ENCODE measurements at places on chromosomes 3 and 15.

DNA sequence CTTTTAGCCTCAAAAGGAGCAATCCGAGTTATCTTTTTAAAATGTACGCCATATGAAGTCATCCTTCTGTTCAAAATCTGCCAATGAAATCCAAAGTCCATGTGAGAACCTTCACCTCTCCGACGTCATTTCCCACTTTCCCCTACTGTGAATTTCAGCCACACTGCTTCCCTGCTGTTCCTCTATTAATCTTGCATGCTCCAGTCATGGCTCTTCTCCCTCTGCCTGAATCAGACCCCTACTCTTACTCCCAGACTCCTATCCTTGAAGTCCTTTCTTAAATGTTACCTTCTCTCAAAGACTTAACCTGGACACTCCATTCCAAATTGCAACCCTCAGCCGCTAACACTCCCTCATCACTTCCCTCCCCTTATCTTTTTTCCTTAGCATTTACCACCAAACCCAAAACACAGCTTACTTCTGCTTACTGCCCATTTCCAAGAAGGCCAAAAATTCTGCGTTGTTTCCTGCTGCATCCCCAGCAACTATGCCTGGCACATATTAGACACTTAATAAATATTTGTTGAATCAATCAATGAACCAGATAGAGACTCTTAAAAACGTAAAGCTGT lies 1.2 kb downstream of the NKIRAS1 start:
- no peak for DNase-seq

DNA sequence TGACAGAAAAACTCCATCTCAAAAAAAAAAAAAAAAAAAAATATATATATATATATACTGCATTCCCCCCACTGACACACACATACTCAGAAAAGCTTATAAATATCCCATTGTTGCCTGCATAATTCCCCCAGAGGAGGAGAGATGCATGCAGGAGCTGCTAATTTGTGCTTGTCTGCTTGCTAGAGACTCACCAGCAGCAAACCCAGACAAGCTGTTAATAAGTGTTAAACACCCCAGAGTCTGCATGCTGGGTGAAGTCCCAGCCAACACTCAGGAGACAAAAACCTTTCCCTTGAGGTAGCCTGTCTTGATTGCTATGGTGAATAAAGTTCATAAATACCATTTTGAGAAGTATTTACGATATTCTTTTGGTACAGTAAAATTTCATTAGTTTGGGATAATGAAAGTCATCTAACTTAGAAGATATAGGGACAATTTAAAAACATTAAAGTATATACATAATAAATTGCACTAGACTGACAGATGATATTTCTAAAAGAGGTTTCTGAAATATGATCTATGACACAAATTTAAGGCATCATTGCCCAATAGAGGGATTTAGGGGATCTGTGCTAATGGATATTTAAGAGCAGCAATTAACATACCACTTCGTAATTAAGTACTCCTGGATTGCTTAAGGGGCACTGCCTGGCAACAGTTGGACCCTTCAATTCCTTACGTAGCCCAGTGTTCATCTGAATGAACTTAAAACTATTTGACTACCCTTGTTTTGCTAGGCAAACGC lies 400.0 kb upstream of the C2CD4B start:
- no peak for DNase-seq

DNA sequence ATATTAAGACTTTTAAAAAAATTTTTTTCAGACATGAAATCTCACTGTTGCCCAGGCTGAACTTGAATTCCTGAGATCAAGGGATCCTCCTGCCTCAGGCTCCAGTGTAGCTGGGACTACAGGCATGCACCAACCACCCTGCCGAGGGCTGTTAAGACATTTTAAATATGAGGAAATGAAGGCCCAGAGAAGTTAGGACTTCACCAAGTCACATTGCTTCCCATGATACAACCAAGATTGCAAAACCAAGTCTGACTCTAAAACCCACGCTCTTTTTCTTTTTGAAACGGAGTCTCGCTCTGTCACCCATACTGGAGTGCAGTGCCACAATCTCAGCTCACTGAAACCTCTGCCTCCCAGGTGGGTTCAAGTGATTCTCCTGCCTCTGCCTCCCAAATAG lies 28.0 kb downstream of the PTPN9 start:
- DNase-seq, result no peak

- DNase-seq, result no peak
Observed at GRCh38 chr15:55991802-55992768, 1.3 kb downstream of the NEDD4 start.

GRCh38 chr3:22960105-22960984 lies 242.8 kb upstream of the UBE2E2 start:
- DNase-seq, result no peak

DNA sequence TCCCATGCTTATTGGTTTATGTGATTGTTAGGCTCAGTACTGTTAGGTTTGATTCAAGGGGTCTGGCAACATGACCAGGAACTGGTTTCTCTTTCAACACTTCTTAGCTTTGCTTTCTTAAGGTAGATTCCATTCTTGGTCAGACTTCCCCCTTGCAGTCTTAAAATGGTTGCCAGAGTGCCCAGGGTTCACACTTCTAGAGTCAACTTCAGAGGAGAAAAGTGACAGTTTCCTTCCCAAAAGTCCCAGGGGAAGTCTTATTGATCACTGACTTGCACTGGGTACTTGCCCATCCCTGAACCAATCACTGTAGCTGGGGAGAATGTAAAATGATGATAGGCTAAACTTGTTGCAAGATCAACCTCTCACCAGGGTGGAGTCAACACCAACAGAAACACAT lies 14.1 kb downstream of the MGLL start:
- DNase-seq, result no peak

DNA sequence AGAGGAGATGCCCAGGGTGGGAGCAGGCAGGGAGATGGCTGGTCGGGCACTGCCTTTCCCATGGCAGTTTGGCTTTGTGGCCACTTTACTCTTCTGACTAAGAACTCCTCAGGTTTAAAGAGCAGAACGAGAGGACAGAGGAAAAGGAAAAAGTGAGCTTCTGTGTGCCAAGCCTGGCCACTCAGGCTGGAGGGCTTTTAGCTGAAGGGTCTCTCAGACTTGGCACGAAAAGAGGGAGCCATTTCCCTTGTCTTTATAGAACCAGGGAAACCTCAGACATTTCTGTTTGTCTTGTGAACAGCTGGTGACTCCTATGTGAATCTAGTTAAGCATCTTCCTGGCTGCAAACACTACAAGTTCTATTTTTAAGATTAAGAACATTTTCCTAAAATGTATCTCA lies 23.3 kb upstream of the PSMD6 start:
- no peak for DNase-seq

GRCh38 chr3:70856414-70857162 lies 544.1 kb upstream of the MDFIC2 start:
- no peak for DNase-seq

- peak; percentile 3 for DNase-seq
Observed at GRCh38 chr15:43903864-43904290, 77.1 kb downstream of the WDR76 start.

DNA sequence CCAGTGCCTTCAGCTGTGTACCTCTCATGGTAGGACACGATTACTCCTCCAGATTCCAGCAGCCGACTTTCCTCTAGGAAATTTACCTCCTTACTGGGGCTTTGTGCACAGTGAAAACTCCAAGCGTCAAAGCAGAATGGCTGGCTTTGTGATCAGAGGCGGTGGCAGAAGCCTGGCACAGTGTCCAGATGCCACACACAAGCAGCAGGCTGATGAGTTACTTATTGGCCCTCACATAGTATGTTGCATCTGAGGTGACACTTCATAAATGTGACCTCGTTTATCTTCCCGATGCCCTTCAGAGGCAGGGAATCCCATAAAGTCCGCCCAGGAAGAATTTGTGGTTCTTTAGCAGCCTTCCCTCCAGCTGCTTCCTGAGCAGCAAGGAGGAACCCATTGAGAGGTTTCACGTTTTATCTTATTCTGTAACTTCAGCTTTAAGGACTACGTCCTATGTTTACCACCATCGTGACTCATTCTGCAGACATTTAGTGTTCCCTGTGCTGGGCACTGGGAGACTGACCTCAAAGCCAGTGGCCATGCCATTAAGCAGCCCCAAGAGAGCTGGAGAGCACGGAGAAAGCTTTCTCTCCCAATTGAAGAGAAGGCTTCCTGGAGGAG lies 107.1 kb upstream of the C15orf61 start:
- DNase-seq, result no peak

- DNase-seq, result no peak
Observed at GRCh38 chr3:74582982-74583381, 31.5 kb downstream of the CNTN3 start.

DNA sequence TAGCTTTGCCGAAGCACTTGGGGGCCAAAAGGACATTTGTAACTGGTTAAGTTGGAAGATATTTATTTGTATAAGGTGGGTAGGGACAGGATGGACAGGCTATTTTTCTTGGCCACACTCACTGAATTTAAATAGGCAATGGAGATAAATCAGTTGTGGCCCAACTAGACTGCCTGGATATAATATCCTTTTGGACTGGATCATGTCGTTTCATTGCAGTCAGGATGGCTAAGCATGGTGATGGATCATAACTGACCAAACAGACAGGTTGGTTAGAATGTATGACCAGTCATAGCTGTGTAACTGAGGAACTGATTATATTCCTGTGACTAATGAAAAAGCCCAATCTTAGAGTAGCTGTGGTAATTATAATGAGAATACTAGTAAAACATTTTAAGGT lies 284.0 kb downstream of the LPP start:
- no peak for DNase-seq

- no peak for DNase-seq
Observed at GRCh38 chr15:80591471-80591870, 103.6 kb upstream of the ABHD17C start.

DNA sequence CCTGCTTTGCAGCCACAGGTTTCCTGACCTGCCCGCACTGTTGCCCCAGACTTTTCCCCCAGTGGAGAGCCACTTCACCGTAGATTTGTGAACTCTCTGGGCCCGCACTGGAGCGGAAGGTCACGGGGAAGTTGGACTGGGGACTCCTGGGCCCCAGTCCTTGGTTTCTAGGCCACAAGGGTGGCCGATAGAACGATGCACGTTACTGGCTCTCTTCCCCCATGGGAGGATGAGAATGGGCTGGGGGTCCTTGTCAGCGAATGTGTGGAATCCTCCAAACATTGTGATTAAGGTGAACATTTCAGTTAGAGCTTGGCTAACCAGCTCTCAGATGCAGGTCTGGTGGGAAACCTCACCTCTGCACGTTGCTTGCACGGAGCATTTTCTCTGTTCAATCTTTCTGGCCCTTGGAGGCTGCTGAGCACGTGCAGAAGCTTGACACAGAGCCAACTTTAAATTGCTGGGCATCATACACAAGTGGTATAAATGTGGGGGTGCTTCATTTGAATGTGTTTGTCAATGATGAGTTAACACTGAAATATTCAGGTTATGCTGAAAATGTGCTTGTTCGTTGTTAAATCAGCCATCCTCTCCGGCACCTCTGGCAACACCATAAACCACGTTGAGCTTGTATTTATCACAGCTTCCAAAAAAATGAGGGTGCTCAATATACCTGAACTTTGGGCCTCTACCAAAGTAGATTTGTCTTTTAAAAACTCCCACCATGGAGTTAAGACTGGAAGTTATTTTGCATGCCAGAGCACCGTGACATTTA lies 976 bp downstream of the DIS3L start:
- no peak for DNase-seq

- DNase-seq, result no peak
Observed at GRCh38 chr3:39809181-39809994, at the start of gene MYRIP. MYRIP (plus strand) TSS chr3:39809609; CDS start chr3:39900817, 91,208 bp downstream.

DNA sequence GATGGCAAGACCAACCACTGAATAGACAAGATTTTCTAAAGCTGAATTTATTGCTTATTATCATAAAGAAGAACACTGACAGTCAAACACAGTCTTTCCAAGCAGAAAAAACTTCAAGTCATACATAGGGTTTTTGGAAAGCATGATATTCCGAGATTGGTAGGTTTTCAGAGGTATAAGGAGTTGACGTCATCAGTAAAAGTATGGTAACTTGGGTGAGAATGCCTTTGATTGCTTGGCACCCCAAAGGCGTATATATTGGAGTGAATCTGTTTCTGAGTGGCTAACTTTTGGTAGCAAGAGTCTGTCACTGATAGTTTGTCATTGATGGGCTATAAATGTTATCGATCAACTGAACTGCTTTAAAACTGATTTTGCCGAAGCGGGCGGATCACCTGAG lies 227.9 kb upstream of the CNTN4 start:
- no peak for DNase-seq

GRCh38 chr3:38029400-38030125 lies at the start of gene PLCD1:
PLCD1 (minus strand) TSS chr3:38029642; CDS start chr3:38029539, 103 bp downstream.
- DNase-seq, result no peak

DNA sequence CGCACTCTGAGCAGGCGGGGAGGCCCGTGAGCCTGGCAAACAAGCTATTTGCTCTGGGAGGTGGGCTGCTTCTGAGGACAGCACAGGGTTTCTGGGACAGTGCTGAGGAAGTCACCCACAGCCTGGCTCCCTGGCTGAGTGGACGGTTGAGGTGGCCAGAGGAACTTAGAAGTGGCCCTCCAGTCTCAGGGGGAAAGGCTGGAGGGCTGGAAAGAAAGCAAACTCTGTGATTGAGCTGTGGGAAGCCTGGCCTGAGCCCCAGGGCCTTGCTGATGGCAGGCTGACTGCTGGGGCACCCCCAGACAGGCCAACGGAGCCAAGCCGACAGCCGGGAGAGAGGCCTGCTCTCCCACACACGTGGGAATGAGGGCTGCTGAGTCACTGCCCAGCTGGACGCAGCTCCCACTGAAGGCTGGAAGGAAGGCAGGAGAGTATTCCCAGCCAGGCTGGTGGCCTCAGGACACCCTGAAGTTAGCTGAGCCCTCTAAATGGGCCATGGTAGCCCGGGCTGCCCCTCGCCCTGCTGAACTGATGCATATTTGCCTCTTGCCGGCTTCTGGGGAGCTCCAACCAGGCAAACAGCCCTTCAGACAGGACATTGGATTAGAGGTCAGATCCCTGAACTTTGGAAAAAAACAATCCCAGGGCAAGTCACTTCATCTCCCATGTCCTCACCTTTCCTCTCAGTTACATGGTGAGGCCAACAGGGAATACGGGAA lies 98.0 kb upstream of the TLE3 start:
- no peak for DNase-seq

- DNase-seq, result peak; percentile 15
Observed at GRCh38 chr3:56915966-56916586, 114.3 kb upstream of the ARHGEF3 start.

- DNase-seq, result no peak
Observed at GRCh38 chr3:96843505-96844203, 29.3 kb downstream of the EPHA6 start.

DNA sequence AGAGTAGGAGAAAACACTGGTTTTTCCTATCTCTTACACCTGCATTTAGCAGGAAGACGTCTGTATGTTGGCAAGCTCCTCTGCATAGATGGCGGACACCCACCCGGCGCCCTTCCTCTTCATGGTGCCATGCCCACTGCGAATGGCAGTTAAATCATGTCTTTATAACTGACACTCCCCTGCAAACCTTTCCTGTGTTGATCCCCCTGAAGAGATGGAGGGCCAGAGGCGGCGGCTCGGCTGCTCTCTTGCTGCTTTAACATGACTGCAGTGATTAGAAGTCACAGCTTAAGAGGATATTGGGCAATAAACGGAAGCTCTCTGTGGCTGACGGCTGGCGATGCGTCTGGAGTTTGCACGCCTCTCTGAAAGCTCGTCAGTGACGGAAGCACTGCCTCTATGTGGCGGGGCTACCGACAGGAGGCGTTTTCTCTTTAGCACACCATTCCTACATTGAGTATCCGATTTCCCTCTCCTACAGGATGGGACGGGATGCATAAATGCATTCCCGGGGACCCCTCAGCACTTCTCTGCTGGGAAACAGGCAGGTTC lies 25.5 kb upstream of the SNRPA1 start:
- DNase-seq, result peak; percentile 27

GRCh38 chr15:72203507-72203837 lies 5.9 kb upstream of the GRAMD2A start:
- DNase-seq, result no peak

GRCh38 chr3:195212749-195213375 lies 58.1 kb downstream of the XXYLT1 start:
- DNase-seq, result no peak

GRCh38 chr15:98826658-98827057 lies 178.3 kb downstream of the IGF1R start:
- DNase-seq, result no peak

Data from activated naive CD4-positive, alpha-beta T cell (primary cell).